ENCODE measurements at places on chromosomes 11 and 22.

DNA sequence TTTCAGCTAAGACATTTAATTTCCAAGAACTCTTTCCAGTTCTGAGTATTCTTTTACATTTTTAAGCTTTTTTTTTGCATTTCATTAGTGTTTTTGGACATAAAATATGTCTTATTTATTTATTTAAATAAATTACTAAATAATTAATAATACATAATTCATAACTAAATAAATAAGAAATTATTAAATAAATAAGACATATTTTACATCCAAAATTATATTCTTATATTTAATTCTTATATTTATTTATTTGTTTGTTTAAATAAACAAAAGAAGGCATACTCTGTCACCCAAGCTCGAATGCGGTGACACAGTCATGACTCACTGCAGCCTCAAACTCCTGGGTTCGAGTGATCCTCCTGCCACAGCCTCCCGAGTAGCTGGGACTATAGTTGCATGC lies 3.1 kb upstream of the MMP27 start:
- DNase-seq, result no peak

- DNase-seq, result no peak
Observed at GRCh38 chr11:102632026-102632425, 6.9 kb upstream of the MMP20 start.

- DNase-seq, result peak; percentile 88
Observed at GRCh38 chr11:120210626-120211521, at the start of gene OAF. TSS of gene OAF (plus strand) at chr11:120211032. CDS start at chr11:120211280, 248 bp downstream.

- no peak for DNase-seq
Observed at GRCh38 chr11:108994887-108995286, 330.0 kb downstream of the DDX10 start.

- peak; percentile 48 for DNase-seq
Observed at GRCh38 chr11:59221441-59221840, 8.7 kb upstream of the MPEG1 start.

DNA sequence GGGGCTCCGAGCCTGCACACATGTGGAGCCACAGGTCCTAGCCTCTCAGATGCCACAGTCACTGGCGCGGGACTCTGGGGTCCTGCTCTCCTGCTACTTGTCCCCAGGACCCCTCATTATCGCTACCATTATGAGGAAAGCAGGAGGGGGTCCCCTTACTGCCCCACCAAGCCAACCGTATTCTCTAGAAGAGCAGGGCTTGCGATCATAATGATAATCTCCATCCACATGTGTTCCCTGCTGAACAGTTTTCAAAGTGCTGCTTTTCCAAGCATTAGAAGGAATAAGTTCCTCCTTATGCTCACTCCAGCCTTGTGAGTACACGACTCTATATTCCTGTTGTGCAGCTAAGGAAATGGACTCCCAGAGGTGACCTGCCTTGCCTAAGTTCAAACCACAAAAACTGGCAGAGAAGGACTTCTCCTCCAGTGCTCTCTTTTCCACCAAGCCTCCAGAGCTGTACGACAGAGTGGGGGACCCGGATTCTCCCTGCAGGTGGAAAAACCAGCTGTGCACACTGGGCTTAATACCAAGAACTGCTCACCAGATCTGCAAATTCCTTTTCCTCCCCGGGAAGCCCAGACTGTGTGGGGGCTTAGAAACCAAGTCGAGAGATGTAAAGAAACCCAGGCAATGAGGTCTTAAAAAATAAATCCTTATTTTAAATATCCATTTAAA lies 92.8 kb upstream of the DRD2 start:
- DNase-seq, result no peak

GRCh38 chr11:665062-665703 lies 28.1 kb downstream of the DRD4 start:
- DNase-seq, result no peak

DNA sequence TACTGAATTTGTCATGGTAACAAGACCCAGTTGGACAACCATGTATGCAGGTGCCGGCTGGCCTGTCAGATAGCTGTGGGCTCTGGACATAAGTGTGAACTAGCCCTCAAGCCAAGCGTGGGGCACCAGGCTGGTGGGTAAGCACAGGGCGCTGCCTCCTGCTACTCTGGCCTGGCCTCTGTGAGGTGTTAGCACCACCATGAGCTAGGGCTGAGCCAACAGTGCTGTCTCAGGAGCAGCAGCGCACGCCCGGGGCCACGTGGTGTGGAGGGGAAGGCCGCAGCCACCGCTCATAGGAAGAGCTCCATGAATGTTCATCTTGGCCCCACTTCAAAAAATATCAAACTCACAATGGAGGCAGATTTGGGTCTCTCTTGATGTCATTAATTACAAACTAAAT lies 35.3 kb upstream of the GNB1L start:
- no peak for DNase-seq

DNA sequence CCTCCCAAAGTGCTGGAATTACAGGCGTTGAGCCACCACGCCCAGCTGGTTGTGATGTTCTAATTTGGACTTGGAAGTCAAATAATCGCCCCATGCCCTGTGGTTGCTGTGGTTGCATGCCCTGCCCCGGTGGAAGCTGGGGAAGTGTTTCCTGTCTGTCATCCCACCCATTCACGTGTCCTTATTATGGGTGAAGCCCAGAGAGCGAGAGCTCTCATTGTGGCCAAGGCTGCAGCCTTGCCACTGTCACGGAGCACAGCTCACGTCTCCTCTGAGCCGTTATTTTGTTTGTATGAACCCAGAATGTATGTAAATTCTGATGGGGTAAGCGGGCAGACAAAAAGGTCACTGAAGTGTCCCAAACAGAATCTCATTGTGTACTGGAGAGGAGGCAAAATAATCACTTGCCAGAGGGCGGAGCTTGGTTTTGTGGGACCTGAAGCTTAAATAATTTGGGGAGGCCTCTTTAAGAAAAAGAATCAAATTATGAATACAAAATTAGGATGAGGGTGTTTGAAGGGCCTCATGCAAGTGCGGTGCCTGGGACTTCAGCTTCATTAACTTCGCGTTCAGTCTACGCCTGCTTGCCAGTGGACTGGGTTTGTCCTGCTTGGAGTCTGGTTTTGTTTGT lies 25.8 kb upstream of the TREH start:
- peak; percentile 3 for DNase-seq

DNA sequence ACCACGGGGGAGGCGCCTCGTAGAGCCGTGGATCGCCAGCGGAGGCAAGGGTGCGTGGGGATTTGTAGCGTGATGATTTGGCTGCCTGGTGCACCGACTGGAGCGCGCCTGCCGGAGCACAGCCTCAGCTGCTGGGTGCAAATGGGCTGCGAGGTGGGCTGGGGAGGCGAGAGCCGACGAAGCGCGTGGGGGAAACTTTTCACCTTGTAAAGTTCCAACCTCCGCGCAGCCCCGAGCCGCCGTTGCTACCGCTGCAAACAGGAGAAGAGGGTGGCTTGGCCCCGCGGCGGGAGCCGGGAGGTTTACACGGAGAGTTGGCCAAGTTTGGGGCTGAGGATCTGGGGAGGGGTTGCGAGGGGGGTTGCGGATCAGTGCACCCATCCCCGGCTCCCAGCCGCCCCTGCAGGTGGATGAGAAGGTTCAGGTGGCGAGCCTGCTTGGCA lies 528 bp downstream of the FAT3 start:
- DNase-seq, result peak; percentile 6

- DNase-seq, result no peak
Observed at GRCh38 chr11:73995247-73995646, 12.6 kb upstream of the UCP2 start.

DNA sequence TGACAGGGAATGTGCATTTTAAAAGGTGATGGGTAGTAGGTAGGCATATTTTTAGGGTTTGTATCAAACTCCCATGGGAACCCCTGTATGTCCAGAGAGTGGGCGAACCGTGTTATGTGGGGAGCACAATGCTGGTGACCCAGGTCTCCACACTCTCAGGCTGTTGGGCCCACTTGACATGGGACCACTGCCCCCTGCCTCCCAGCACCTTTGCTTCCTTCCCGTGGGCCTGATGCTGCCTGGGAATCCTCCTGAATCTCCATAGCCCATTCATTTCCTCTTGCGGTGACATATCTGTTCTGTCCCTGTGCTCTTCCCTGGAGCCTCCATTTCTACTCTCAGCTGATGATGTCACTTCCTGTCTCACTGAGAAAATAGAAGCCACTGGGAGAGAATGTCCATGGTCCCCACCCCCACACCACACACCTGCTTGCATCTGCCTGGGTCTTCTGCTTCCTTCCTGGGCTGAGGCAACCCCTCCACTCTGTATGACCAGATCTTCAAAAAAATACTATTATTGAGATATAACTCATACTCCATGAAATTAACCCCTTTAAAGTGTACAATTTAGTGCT lies 55.8 kb upstream of the THY1 start:
- no peak for DNase-seq

GRCh38 chr22:23264610-23265367 lies 84.5 kb downstream of the BCR start:
- no peak for DNase-seq

GRCh38 chr11:128707681-128708080 lies 13.8 kb downstream of the FLI1 start:
- DNase-seq, result peak; percentile 50

GRCh38 chr11:135075740-135076139 lies 663.7 kb upstream of the B3GAT1 start:
- DNase-seq, result no peak

- DNase-seq, result peak; percentile 80
Observed at GRCh38 chr11:86740628-86741483, 59.5 kb upstream of the PRSS23 start.

- DNase-seq, result no peak
Observed at GRCh38 chr11:7495882-7496551, 10.7 kb downstream of the OLFML1 start.

GRCh38 chr11:35387111-35387982 lies 32.0 kb downstream of the SLC1A2 start:
- DNase-seq, result no peak

GRCh38 chr11:17793642-17794170 lies 59.1 kb downstream of the KCNC1 start:
- no peak for DNase-seq

DNA sequence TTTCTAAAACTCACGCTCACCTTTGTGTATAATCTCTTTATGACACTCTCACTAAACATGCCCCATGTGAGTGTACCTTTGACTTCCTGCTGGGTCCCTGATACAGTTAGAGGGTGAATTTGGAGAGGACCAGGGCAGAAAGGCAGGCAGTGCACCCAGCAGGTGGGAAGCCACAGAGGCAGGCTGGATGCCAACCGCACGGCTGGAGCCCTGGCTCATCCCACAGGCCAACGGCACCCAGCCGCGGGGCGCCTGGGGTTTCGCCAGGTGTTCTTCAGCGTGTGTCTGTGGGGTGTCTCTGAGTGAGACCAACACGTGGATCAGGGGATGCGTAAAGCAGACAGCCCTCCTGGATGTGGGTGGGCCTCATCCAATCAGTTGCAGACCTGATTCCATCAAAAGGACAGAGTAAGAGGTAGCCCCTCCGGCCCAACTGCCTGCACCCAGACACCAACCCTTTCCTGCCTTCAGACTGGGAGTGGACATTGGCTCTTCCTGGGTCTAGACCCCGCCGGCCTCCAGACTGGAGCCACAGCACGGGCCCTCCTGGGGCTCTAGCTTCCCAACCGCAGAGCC lies 51.6 kb downstream of the DHCR7 start:
- DNase-seq, result no peak

DNA sequence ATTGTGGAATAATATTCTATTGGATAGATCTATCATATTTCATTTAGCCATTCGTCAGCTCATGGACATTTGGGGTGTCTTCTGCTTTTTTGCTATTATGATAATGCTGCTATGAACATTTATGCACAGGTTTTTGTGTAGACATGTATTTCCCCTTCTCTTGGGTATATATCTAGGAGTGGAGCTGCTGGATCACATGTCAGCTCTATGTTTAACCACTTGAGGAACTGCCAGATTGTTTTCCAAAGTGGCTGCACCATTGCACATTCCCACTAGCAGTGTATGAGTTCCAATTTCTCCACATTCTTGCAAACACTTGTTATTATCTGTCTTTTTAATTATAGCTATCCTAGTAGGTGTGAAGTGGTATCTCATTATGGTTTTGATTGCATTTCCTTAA lies 75.0 kb downstream of the C11orf65 start:
- no peak for DNase-seq

GRCh38 chr22:25098445-25099081 lies 101.1 kb upstream of the CRYBB3 start:
- no peak for DNase-seq

- no peak for DNase-seq
Observed at GRCh38 chr11:94150704-94151685, 22.4 kb downstream of the PANX1 start.

DNA sequence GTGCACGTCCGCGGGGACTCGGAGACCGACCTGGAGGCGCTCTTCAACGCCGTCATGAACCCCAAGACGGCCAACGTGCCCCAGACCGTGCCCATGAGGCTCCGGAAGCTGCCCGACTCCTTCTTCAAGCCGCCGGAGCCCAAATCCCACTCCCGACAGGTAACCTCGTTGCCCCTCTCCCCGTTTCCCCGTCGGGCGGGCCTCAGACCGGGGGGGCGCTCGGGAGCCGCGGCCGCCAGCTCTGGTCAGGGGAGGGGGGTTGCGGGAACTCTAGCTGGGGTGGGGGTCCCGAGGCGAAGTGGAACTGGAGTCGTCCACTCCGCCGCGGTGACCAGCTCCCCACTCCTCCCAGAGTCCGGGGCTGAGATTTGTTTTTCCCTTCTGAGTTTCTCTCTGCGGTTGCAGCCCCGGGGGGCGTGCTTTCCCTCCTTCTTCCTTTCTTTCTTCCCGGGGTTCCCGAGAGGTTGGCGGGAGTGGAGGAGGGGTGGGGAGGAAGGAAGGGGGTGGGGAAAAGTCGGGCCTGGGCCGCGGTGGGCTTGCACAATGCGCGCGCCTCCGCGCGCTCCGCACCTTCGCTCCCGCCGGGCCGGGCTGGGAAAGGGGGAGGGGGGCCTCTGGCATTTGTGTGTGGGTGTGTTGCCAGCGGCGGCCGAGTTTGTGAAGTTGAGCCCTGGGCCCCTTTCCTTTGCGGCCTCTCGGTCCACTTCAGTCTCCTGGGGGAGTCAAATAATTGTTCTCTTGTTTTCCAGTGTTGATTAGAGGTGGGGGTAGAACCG lies 952 bp downstream of the YAP1 start:
- DNase-seq, result peak; percentile 85

DNA sequence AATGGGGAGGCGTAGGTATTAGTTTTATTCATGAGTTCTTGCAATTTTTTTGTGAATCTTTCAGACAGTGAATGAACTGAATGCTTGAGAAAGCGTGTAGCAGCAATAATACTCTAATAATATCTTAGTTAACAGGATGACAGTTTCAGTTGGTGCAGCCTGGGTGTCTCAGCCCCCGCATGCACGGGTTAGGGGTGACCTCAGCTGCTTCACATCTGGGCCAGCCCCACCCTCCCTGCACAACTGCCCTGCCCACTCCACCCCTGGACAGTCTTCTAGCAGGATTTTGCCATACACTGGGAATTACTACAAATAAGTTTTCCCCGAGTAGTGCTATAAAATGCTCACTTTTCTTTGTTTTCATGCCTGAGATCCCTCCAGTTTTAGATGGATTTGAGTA lies 83.2 kb downstream of the ST3GAL4 start:
- DNase-seq, result peak; percentile 49

DNA sequence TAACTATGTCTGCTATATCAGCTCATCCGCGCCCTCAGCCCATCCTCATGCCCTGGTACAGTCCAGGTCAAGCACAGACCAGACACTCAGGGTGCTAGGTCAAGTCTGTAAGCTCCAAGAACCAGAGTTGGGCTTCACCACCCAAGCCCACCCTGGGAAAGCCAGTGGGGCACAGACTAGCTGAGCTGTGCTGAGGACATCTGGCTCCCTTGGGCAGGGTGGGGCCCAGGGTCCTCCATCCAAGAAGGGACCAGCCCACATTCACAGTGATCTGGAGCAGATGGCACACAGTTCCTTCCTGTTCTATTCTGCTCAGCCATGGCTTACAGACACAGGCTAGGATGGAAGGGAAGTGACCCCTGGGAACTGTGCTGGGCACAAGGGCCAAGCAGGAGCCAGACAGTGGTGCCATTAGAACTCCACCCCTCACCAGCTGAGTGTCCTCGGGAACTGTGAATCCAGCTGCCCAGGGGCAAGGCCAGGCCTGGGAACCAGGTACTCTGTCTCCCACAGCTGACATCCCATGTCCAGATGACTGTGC lies 9.1 kb downstream of the P2RY6 start:
- DNase-seq, result no peak

Measured in AG20443 (cell line).